ENCODE measurements at places on chromosomes 5 and 9.

DNA sequence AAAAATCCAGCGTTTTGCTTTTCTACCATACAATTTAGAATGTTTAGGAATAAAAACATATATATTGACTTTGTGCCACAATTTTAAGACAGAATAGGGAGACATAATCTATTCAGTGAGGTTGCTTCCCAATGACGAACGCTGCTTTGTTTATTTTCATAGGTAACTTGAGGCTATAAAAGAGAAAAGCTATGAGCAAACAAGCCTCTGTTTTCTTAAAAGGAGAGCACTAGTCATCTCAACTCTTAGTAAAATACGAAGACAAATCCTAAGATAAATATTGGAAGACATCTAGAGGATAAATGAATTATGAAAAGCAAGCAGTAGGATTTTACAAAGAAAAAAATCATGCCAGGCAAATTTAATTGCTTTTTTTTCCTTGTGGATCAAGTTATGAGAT lies 363.6 kb downstream of the ANXA1 start:
- DNase-seq: no peak

- no peak for DNase-seq
These were observed 12.5 kb downstream of the UCK1 start for GRCh38 chr9:131518553-131518952.

GRCh38 chr9:37911271-37911681 lies 7.3 kb upstream of the SLC25A51 start:
- DNase-seq: no peak

DNA sequence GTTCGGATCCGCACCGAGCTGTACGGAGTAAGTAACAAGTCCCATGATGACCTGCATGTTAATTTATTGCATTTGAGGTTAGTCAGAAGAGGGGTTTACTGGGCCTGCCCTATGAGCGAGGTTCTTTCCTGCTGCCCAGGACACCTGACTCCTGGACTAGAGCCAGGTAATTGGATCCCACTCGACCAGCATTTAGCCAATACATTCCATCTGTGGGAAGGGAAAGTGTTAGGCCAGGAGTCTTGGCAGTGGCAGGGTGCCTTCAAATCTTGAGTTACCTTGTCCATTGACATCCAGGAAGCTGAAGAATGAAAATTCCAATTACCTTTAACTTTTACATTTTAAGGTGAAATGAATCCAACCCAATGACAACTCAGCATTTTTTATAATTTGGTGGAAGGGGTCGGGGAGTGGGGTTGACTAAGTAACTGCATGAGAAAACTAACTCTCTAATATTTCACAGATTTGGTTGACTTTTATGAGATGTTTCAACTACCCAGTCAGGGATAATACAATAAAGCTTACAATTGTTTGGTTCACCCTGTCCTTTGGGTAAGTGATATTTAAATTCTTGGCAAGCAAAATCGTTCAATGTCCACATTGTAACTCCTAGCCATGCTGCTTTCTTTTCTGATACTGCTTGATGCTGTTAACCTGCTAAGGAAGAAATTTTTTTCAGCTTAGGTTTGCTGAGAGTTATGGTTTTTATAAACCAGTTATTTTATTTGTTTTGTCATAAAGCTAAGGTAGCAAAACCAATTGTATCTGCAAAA lies 111.6 kb upstream of the IQGAP2 start:
- DNase-seq: no peak

- DNase-seq: no peak
These were observed 113.6 kb downstream of the EFNA5 start for GRCh38 chr5:107557051-107557658.

DNA sequence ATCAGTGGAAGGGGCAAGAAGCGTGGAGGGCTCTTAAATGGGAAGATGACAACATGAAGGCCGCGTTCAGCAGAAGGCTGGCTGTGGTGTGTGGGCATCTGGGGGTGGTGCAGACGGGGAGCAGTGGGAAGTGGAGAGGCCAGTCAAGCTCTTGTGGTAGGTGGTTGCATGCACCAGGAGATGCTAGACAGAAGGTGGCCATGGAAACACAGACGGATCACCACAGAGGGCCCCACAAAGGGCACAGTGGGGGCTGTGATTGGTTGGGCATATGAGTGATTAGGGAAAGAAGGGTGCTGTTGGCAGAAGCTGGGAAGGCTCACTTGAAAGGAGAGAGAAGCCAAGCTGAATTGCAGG lies 14.7 kb downstream of the MTMR12 start:
- DNase-seq: no peak

Measured in CD4-positive, alpha-beta T cell treated with Interleukin-10 for 1 hour (primary cell).